ENCODE measurements at places on chromosomes 2 and 18.

- DNase-seq = no peak
Measured at GRCh38 chr2:206783718-206784117, 18.3 kb downstream of the FASTKD2 start.

GRCh38 chr18:74496508-74497323, 553 bp downstream of the CNDP2 start:
- no peak for DNase-seq

DNA sequence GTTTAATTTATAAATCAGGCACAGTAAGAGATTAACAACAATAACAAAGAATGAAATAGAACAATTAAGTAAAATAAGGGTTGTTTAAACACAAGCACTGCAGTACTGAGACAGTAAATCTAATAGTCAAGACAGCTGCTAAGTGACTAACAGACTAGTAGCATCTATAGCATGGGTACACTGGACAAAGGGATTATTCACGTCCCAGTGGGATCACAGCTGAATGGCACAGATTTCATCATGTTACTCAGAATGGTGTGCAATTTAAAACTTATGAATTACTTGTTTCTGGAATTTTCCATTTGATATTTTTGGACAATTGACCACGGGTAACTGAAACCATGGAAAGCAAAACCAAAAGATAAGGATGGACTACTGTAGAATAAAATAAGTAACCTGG, 161.9 kb upstream of the DAPL1 start:
- no peak for DNase-seq

DNA sequence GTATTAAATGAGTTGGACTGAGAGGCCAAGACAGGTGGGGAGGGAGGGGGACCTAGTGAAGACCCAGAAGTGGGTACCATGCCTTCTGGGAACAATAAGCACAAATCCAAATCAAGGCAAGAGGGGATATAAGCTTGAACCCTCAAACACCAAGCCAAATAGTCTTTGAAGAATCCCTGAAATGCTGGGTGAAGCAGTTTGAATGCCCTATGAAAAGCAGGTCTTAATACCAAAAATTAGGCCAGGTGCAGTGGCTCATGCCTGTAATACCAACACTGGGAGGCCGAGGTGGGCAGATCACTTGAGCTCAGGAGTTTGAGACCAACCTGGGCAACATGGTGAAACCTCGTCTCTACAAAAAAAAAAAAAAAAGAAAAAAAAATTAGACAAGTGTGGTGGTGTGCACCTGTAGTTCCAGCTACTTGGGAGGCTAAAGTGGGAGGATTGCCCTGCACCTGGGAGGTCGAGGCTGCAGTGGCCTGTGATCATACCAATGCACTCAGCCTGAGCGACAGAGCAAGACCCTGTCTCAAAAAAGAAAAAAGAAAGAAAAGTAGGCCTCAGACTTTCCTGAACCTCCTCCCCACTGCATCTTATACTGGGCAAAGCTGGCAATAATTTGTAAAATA, 3.5 kb downstream of the PCBP1 start:
- no peak for DNase-seq

GRCh38 chr2:17894556-17894955, 16.1 kb downstream of the KCNS3 start:
- DNase-seq = no peak

- no peak for DNase-seq
Measured at GRCh38 chr18:5527603-5528002, 16.2 kb downstream of the EPB41L3 start.
